ENCODE measurements at places on chromosomes 1 and 21. TPM values are rescaled to one million over a fixed set of nuclear protein-coding genes. Genes with fewer than 3 reads are reported as not detected.

Gene RGS7
- total RNA-seq = not detected

Gene RAB3B
- 0.05 TPM for total RNA-seq

Gene FCRL4
- not detected for total RNA-seq

Gene NPHS2
- total RNA-seq = not detected

Gene REN
- not detected for total RNA-seq

Gene OR2T2
- total RNA-seq = not detected

Gene POTED
- total RNA-seq = not detected

Gene FALEC
- not detected for total RNA-seq

Gene IL6R
- 44.4 TPM for total RNA-seq

Gene MTARC1
- total RNA-seq = not detected

Gene IL22RA1
- not detected for total RNA-seq

Gene KCNE1
- total RNA-seq = 0.19 TPM

Gene C1orf94
- total RNA-seq = not detected

Gene INSRR
- not detected for total RNA-seq

Gene CFHR4
- total RNA-seq = not detected

Gene TTLL10
- not detected for total RNA-seq

Gene SPRR3
- not detected for total RNA-seq

Gene SLC6A17
- not detected for total RNA-seq

Gene ATPAF1
- 33.9 TPM for total RNA-seq

Data from naive thymus-derived CD8-positive, alpha-beta T cell (primary cell).